ENCODE measurements at places on chromosomes 5 and 9.

GRCh38 chr5:124888622-124889485 lies 142.4 kb upstream of the ZNF608 start:
- DNase-seq = no peak

DNA sequence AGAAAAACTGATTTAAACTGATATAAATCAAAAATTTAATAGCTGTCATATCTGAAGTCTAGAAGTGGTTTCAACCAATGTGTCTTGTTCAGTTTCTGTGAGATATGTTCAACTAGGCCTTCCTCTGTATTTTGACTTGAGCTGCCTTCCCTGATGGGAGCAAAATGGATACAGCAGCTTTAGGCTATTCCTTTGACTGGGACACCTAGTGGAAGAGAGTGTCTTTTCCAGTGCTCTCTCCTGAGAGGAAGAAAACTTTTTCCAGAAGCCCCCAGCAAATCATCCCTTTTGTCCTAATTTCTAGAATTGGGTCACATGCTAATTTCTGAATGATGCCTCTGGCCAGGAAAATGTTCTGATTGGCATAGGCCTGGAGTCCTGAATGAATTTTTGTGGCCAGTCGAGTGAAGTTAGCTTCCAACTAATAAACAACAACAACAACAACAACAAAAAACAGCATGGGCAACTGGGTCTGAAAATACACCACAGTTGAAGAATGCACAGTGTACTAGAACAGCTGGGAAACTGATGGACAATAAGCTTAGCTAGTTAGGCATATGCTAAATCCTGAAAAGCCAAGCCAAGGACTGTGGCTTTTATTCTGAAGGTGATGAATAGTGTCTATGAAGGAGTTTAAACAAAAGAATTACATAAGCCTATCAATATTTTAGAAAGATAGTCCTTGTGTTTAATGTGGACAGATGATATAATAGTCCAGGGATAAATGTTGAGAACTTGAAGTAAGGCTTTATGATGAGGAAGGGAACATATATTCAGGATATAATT lies 125.7 kb downstream of the FBN2 start:
- DNase-seq = no peak

GRCh38 chr5:77743181-77743580 lies 33.0 kb downstream of the TBCA start:
- no peak for DNase-seq

DNA sequence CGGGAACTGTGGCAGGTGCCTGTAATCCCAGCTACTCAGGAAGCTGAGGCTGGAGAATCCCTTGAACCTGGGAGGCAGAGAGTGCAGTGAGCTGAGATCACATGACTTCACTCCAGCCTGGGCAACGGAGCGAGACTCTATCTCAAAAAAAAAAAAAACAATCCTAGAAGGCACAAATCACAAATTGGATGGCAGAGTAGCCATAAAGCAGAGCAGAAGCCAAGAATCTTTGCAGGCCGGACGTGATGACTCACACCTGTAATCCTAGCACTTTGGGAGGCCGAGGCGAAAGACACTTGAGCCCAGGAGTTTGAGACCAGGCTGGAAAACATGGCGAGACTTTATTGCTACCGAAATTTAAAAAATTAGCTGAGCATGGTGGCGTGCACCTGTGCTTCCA lies 9.2 kb upstream of the FUBP3 start:
- DNase-seq = peak; percentile 21

- no peak for DNase-seq
These were observed 295.5 kb upstream of the CLINT1 start for GRCh38 chr5:158154226-158155005.

- DNase-seq = no peak
These were observed 165.0 kb downstream of the FGF1 start for GRCh38 chr5:142520885-142521284.

GRCh38 chr5:149572170-149572569 lies 9.1 kb upstream of the ARHGEF37 start:
- no peak for DNase-seq

- DNase-seq = no peak
These were observed 31.4 kb downstream of the ZCCHC7 start for GRCh38 chr9:37151812-37152211.

GRCh38 chr5:147949711-147950573 lies 43.6 kb upstream of the C5orf46 start:
- peak; percentile 41 for DNase-seq

DNA sequence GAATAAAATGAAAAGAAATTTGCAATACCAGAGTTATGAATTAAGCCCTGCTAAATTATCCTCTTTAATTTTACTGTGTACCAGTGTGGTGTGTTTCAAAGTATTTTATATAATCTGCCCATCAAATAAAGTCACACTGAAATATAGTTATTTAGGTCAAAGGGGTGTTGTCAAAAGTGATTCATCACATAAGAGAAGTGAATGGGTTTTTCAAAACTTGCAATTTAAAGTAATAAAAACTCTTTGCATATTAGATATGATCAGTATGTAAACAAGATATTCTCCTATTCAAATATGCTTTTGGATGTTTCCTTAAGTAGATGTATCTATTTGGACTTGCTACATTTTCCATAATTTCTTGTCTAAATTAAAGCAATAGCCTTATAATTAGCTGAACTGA lies 1183.0 kb upstream of the CDH18 start:
- DNase-seq = no peak

Measured in RPMI8226 (cell line).